Cortex of kidney (tissue), 1 donor: ENCODE measurements at places on chromosomes 2 and 18.

DNA sequence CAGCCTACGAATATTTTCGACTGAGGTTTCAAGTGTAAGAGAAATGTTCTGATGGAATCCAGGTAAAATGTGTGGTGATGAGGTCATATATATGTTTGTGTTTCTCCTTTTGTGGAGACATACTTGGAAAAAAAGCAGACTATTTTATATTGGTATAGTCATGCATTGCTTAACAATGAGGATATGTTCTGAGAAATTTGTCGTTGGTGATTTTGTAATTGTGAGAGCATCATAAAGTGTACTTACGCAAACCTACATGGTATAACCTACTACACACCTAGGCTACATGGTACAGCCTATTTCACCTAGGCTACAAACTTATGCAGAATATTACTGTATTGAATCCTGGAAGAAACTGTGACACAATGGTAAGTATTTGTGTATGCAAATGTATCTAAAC, 1849.9 kb upstream of the CELF4 start:
- DNase-seq = no peak

GRCh38 chr2:9076210-9076609, 72.7 kb upstream of the MBOAT2 start:
- DNase-seq = no peak

GRCh38 chr2:153479573-153479972, 1.0 kb upstream of the RPRM start:
- DNase-seq = no peak

- no peak for DNase-seq
Measured at GRCh38 chr2:98346311-98347236, at the start of gene CNGA3. Gene CNGA3, plus strand, starts transcription at chr2:98346456. Its CDS starts 23,520 bp downstream, at chr2:98369976.

DNA sequence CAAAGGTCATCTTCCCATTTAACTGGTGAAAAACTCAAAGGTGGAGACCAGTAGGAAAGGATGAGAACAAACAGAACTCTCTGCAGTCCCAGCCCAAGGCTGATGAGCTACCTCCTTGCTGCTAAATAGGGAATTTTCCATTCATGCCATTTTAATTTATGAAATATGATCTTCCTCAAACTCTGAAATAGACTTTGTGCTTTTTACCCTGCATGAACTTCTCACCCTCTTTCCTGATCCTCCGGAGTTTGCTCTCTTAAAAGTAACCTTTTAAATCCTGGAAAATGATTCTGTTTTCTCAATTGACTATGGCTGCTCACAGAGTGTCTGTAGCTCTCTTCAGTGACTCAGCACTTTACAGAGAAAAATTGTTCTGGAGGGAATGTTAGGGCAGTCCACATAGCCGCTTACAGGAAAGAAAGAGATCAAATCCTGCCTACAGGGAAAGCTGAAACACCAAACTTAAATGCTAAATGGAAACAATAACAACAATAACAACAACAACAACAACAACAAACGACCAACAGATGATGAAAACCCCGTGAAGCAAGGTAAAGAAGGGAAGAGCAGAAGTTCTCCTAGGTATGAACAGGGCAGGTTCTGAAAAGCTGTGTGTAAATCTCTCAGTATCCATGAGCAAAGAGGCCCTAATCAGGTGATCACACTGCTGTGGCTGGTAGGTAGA, 79.8 kb upstream of the SESTD1 start:
- DNase-seq = no peak

GRCh38 chr18:73981796-73982195, 165.8 kb downstream of the FBXO15 start:
- no peak for DNase-seq

DNA sequence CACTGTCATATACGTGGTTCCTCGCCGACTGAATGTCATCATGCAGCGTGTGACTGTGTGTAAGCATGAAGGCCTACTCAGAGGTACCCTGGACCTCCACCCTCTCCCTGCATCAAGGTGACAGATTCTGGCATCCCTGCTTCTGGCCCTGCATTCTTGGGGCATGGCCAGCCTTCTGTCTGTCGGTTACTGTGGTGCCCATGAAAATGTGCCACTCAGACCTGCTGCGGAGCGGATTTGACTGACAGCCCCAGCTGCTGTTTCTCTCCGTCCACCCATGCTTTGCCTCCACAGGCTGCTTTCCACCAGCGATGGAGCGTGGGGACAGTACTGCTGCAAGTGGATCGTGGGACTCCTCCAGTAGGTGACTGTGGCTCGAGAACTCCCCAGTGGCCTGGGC, 9.6 kb downstream of the TMEM177 start:
- DNase-seq = no peak

DNA sequence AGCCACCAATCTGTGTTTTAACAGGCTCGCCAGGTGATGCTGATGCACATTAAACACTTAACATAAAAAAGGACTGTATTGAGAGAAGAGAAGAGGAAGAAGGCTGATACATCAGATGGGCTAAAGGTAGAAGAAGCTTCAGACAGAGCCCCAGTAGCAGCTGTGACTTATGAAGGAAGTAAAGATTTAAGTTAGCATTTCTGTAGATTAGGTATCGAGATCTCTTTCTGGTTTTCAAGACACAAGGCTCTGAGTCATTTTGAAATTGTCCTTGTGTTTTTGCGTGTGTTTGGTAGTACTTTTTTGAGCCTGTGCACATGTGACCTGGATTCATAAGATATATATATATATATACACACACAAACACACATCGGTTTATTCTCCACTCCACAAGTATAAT, 40.6 kb upstream of the GCFC2 start:
- no peak for DNase-seq

DNA sequence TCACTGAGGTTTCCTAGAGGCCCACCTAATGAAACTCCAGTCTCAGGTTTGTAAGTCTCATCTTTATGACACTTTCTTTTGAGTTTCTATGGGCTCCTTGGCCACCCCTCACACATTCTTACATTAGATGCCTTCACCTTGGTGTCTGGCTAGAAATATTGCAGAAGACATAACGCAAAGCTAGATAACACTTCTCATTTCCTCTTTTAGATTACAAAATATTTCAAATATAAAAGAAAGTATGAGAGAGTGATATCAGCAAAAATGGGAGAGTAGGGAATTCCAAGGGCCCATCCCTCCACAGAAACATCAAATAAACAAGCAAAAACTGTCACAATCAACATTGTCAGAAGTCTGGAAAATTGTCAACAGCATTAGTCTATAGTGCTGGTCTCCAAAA, 43.3 kb upstream of the ZCCHC2 start:
- no peak for DNase-seq

DNA sequence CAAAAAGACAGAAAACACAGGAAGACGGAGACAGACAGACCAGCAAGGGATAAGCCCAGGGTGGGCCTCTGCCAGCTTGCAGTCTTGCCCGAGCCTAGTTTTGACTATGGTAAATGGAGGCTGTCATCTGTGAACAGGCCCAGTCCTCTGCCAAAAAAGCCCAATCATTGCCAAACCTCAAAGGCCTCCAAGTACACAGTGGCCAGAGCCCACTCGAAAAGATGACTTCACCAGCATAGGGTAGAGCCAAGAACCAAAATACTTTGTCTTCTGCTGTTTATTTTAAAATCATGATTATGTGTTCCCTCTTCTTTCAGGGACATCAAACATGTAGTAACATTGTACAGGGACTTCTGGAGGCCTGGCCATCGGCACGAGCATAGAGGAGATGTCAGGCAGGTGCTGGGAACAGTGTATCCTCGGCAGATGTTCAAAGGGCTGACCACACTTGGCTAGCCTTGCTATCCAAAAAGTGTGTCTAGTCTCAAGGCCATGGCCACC, 66.0 kb downstream of the TTC32 start:
- DNase-seq = no peak
